ENCODE measurements at places on chromosomes 11 and 22.

DNA sequence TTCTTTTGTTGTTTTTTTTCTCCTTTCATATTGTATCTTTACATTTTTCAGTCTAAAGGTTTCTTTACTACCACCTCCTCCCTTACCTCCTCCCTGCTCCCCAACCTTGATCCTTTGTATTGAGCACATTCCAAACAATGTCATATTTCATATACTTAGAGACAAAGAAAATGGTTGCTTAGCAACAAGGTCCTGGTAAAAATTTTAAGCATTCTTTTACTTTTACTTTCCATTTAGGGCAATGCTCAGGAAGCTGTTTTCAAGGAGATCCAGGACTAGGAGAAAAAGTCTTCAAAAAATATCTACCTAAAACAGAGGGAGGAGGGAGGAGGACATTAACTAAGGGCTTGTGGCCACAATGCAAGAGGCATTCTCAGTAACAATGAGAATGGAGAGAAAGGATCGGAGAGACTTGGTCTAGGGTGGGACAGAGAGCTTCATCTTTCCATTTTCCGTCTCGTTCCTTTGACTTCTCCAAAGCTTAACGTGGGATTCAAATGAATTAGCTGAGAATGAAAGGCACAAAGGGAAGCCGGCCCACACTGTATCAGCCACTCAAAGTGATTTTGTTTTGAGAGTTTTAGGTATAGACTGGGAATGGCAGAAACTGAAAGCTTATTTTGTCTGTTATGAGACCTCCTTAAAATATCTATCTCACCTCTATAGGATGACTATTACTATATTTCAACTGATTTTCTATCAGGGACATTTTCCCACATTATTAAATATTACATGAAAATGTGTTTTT, 455.7 kb downstream of the RAB38 start:
- no peak for DNase-seq

- peak; percentile 85 for DNase-seq
These were observed 21.0 kb downstream of the SLC22A12 start for GRCh38 chr11:64611869-64612646.

DNA sequence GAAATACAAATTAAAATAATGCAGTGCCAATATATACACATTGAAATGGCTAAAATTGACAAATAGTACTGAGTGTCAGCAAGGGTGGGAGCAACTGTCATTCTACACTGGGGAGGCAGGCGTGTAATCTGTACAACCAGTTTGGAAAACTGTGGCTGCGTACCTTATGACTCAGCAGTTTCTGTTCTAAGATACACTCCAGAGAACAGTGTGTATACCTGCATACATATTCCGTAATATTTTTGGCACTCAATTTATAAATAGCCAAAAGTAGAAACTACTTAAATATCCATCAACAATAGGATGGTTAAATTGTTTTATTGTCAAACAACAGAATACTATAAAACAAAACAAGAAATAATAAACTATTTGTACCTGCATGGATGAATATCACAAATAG, 57.6 kb downstream of the RNF169 start:
- DNase-seq, result no peak

GRCh38 chr11:19892876-19893275, 180.2 kb downstream of the NAV2 start:
- no peak for DNase-seq

- DNase-seq, result peak; percentile 41
These were observed 68.1 kb upstream of the BID start for GRCh38 chr22:17842386-17842785.

DNA sequence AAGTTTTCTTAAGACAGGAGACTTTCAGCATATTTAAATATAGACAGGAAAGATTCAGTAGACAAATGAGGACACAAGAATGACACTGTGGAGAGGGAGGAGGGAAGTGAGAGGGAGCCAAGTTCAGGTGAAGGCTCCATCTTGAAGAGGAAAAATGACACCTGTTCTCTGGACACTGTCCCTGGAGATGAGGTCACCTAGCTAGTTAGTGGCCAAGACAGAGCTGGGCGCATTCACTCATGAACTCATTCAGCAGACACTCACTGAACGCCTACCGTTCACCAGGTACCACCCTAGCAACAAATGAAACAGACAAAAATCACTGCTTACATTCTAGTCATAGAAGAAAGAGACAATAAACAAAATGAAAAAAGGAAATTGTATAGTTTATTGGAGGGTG, 103.3 kb upstream of the PARVA start:
- no peak for DNase-seq

GRCh38 chr11:2862395-2863275, 22.9 kb downstream of the CDKN1C start:
- no peak for DNase-seq

GRCh38 chr11:92803391-92803790, 166.1 kb upstream of the MTNR1B start:
- DNase-seq, result no peak

Measured in Jurkat, Clone E6-1 (cell line).